Transverse colon (tissue), 4 donors: ENCODE measurements at places on chromosomes 5 and 9.

DNA sequence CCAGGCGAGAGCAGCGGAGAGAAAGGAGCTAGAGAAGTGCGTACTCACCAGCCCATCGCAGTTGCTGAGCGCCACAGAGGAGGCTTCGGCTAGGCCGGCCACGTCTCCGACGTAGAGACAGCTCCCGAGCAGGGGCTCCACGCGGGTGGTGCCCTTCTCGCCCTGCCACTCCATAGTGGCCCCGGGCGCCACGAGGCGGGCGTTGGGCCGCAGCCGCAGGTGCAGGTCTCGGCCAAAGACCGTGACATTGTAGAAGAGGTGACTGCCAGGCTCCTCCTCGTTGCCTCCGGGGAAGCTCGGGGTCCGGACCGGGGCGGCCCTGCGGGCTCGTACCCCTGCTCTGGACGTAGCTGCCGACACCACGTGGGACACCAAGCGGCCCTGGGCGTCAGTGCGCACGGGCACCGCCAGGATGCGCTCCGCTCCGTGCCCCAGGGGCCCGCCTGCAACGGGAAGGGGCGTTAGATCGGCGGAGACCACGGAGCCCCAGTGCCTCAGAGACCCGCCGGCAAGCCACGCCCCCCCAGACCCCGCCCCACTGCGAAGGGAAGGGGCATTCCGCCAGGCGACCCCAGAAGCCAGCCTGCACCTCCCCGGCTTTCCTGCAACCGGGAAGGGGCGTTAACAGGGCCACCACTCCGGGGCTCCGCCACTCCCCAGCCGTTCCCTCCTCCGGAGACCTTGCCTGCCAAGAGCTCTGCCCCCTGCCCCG is 1.4 kb downstream of the ADAMTS2 start:
- peak; percentile 21 for DNase-seq
- peak overlapping the region; percentile 64 for H3K27ac ChIP-seq
- peaks cover 50% of the 10 kb centered on the region for H3K27me3 ChIP-seq
- H3K36me3 ChIP-seq: no peaks in the 10 kb centered on the region
- H3K4me3 ChIP-seq: peak overlapping the region; percentile 58

GRCh38 chr5:38420691-38421390 is 135.6 kb downstream of the LIFR start:
- no peaks in the 10 kb centered on the region for H3K36me3 ChIP-seq
- no peaks in the 10 kb centered on the region for H3K4me1 ChIP-seq
- H3K27ac ChIP-seq: no peak overlapping the region
- H3K4me3 ChIP-seq: no peak overlapping the region

- no peaks in the 10 kb centered on the region for H3K4me1 ChIP-seq
- no peak for DNase-seq
- H3K4me3 ChIP-seq: no peak overlapping the region
- no peaks in the 10 kb centered on the region for H3K27me3 ChIP-seq
Observed at GRCh38 chr5:178476972-178477754, 113.0 kb downstream of the COL23A1 start.

GRCh38 chr9:78383130-78383529 is 86.2 kb downstream of the PSAT1 start:
- H3K36me3 ChIP-seq: no peaks in the 10 kb centered on the region
- no peak overlapping the region for H3K27ac ChIP-seq
- H3K4me3 ChIP-seq: no peak overlapping the region
- H3K27me3 ChIP-seq: no peaks in the 10 kb centered on the region
- H3K4me1 ChIP-seq: no peaks in the 10 kb centered on the region
- no peak for DNase-seq

DNA sequence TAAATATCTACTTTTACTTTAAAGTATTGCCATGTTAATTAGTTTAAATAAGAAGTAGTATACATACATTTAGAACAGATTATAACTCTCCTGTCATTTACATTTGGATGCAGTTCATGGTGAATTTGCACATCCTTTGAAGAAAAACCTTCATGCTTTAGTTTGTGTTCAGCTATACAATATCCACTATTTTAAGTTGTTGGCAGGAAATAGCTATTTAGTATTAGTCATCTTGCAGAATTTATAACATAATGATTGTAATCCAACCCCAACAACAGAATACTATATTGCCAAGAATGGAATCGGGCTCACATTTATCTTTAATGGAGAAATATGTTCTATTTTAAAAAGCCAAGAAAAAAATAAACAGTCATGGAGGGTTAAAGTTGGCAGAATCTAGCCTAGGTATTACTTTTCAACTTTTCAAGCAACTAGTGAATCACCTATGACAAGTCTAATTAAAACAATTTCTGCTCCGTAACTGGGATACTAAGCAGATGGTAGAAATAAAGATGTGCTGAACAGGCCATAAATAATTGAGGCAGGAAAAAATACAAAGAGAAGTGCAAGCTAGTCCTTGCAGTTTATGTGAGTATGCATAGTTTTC is 1170.6 kb upstream of the NUDT12 start:
- no peak overlapping the region for H3K4me3 ChIP-seq
- no peaks in the 10 kb centered on the region for H3K36me3 ChIP-seq
- DNase-seq: no peak
- no peaks in the 10 kb centered on the region for H3K27me3 ChIP-seq
